ENCODE measurements at places on chromosomes 13 and 19. TPM values are rescaled to one million over a fixed set of nuclear protein-coding genes. Genes with fewer than 3 reads are reported as not detected.

Gene GTPBP3
- 21.9 TPM for total RNA-seq

Gene NLRP7
- total RNA-seq, result not detected

Gene LGALS7
- not detected for total RNA-seq

Gene SPACA6
- total RNA-seq, result 3.5 TPM

Gene RAB20
- total RNA-seq, result 92.0 TPM

Gene KLK10
- total RNA-seq, result 0.17 TPM

Gene GADD45GIP1
- total RNA-seq, result 27.4 TPM

Gene THSD1
- 0.07 TPM for total RNA-seq

Gene PLEKHF1
- total RNA-seq, result 1.3 TPM

Gene ZNF99
- total RNA-seq, result not detected

Measured in NCI-H460 (cell line).